ENCODE measurements at places on chromosomes 2 and 18.
A peak's percentile ranks its signal among the peaks of the same experiment; 100 is the strongest.

- no peak for DNase-seq
Measured at GRCh38 chr18:58570360-58571064, 58.4 kb downstream of the ALPK2 start.

- no peak for DNase-seq
Measured at GRCh38 chr2:234495251-234496054, 1.4 kb downstream of the ARL4C start.

DNA sequence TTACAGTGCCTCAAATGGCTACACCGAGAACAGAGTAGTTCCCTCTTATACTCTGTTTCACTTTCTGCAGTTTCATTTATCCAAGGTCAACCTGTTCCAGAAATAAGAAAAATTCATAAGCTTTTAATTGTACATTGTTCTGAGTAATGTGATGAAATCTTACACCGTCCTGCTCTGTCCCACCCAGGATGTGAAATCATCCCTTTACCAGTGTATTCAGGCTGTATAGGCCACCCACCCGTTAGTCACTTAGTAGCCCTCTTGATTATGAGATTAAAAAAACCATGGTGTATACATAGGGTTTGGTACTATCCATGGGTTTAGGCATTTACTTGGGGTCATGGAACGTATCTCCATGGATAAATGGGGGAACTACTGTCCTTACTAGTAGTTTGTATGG lies 29.8 kb downstream of the STARD6 start:
- no peak for DNase-seq

DNA sequence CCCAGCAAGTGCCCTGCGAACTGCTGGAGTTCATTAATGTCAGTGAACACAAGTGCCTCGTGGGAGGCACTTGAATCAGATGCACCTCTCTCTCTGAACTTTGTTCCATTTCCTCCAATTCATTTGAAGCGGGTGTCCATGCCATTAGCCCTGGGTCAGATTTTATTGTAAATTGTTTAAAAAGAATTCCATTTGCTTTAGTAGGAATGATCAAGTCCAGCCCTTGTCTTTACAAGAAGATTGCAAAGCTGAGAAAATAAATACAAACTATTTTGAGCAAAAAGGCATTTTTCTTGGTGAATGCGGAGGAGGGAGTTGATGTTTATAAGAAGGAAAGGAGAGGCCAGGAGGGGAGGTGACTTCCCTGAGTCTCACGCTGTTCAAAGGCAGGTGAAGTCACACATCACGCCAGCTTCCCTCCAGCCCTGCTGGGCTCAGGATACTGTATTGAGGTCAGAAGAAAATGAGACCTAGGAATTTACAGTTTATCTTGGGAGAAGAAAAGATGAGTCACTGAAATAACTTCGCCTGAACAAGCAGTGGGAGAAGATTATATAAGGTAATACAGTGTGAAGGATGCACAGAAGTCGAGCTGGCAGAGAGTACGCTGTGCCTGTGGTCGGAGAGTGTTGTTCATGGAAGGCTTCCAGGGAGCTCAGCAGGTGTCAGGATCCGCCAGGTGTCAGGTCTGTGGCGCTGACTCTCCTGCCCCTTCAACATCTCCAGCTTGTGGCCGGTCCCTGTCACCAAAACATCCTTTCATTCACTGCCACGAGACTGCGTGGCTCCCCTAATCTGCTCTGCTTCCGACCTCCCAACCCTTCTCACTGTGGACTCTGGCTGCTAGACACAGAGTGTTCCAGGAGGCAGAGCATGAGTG lies 36.5 kb downstream of the EFR3B start:
- DNase-seq = peak; percentile 86

- DNase-seq = no peak
Measured at GRCh38 chr18:12301263-12302005, 6.6 kb upstream of the TUBB6 start.

GRCh38 chr2:38763228-38763627 lies 12.1 kb upstream of the SRSF7 start:
- DNase-seq = no peak

GRCh38 chr2:159941729-159942128 lies 120.7 kb downstream of the PLA2R1 start:
- DNase-seq = no peak

DNA sequence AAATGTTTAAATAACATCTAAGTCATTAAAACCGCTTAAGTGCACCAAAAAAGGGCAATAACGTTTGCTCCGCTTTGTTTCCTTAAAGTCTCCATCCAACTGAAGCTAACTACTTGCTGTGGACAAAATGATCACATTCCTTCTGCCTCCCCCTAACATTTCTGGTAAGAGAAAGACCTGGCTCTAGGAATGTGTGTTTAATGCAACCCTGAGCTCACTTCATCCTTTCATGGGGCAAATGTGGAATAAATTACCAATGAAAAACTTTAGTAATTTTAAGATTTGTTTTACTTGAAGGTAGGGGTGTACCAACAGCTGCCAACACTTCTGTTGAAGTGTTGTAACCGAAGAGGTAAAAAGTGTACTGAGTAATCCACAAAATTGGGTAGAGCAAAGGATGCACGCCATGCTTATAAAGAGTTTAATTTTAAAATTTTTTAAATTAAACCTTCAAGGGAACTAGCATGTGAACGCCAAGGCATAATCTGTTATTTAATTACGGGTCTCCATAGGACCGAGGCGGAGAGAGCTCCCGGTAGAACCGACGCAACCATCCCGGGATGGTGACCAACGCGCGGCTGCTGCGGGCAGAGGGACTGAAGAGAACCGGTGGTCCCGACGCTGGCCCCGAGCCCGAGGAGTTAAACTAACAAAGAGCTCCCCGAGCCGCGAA lies 1.1 kb downstream of the HNRNPLL start:
- DNase-seq = peak; percentile 54

- DNase-seq = peak; percentile 81
Measured at GRCh38 chr2:133674433-133675331, 106.4 kb upstream of the NCKAP5 start.

- no peak for DNase-seq
Measured at GRCh38 chr2:172496160-172496608, 59.7 kb upstream of the PDK1 start.
